ENCODE measurements at places on chromosomes 11 and 22.

GRCh38 chr11:5726351-5726750, 9.9 kb upstream of the OR56B1 start:
- no peak for DNase-seq

GRCh38 chr22:45473626-45474237, 29.0 kb upstream of the FBLN1 start:
- DNase-seq: no peak

DNA sequence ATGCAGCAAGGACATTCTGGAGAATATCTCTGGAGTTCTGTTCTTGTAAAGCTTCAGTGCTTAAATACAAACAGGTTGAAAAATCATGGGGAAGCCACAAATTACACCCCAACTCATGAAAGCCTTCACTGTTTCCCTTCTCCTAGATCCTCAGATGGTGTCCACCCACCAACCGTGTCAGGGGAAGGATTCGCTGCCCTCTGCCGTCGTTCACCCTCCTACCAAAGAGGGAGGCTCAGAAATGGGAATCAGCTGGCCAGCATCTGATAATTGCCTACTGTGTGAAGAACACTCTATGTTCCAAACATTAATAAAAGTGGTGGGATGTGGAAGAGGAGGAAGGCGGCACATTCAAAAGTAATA, 7.4 kb upstream of the HEPACAM start:
- no peak for DNase-seq

GRCh38 chr11:64844330-64845128, at the start of gene CDC42BPG:
CDC42BPG (minus strand) TSS chr11:64844653; CDS start chr11:64844569, 84 bp downstream.
- DNase-seq: peak; percentile 66

DNA sequence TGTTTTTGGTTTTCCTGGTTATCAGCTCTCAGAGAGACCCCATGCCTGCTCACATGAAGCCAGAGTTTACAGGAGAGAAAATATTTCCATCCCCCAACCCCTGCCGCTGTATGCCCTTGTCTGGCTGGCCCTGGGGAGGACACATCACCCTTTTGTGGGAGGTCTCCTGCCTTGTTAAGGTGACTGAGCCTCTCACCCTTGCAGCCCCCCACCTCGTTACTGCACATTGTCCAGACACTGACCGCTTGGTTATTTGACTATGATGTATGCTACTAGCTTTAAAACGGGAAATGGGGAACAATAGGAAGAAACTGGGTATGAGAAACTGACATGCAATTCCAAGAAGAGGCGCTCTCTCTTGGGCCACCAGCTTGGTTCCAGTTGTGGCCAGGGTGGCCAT, 51.1 kb upstream of the RFPL3 start:
- DNase-seq: no peak

GRCh38 chr11:90448256-90448655, 225.4 kb upstream of the CHORDC1 start:
- no peak for DNase-seq

DNA sequence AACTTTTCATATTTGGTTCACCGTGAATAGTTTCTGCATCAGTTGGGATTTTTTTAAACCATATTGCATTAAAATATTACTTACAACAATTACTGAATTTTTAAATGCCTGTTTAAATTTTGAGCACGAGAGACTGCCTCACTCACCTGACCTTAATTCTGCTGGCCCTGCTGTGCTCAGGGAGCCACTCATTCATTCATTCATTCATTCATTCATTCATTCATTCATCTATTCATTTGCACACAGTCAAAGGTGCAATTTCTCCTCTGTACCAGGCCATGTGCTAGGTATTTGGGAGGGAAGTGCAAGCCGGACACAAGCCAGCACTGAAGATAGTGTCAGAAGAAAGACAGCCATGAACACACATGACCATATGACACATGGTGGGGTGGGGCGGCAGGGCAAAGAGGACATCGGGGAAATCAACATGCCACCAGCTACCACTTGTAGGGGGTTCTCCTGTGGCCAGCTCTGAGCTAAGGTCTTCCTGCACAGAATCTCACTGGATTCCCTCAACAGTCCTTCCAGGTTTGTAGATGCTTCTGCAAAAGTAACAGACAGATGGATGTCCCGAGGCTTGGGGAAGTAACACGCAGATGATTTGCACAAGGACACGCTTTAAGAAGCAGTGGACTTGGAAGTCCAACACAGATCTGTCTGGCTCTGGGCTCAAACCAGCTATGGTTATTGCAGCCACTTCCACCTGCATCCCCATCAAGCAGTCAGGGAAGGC, 568 bp upstream of the CSF2RB start:
- DNase-seq: no peak

DNA sequence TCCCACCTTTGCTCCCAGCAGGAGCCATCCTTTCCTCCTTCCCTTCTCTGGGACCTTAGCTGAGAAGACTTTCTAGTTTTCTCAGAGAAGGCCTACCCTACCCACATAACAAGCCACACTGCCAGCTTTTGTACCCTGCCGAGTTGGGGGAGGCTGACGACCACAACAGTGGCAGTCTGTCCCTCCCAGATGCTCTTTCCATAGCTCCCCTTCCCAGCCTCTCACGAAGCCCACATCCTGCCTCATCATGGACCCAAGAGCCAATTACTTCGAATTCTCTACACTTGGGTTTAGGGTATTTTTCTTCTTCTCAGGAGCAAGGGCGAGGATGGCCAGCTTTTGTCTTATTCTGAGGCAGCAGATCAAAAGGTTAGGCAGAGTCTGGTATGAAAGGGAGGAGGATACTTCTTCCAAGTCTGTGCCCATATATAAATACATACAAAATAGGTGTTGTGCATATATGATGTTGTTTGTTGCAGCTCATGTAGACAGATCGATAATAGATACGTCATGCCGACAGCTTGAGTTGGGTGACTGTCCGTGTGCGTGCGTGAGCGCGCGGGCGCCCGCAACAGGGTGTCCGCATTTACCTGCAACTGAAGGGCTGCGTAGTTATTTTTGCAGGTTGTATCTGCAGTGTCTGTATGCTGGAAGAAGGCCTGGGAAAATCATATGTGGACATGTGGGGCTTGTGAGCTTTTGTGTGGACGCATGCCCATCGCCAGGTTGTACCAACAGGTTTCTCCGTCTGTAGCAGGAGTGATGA, 846 bp upstream of the NRGN start:
- no peak for DNase-seq

- peak; percentile 30 for DNase-seq
These were observed 15.9 kb upstream of the APOBEC3A start for GRCh38 chr22:38941488-38941987.

- no peak for DNase-seq
These were observed 52.7 kb downstream of the FLRT1 start for GRCh38 chr11:64088162-64089026.

DNA sequence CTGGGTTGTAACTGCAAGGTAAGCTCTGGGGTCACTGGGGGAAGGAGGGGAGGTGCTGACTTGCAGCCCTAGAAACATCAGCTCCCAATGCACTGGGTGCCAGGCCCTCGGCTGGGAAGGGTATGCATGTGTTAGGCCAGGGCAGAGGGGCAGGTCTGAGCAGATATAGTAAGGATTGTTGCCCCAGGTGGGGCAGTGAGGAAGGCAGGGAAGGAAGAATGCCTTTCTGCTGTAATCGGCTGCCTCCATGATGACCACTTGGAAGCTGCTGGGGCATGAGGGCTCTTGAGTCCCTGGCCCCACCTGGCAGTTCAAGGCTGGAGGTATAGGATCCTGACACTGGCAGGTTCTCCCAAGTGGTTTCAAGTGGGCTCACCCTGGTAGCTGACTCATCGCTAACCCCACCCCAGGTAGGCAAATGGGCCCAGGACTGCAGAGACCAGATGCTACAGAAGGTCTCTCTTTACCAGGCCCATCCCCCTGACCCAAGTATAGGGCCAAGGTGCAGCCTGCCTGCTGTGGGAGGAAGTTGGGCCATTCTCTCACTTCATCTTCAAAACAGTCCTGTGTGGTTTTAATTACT, 56.7 kb downstream of the TIMP3 start:
- DNase-seq: no peak

DNA sequence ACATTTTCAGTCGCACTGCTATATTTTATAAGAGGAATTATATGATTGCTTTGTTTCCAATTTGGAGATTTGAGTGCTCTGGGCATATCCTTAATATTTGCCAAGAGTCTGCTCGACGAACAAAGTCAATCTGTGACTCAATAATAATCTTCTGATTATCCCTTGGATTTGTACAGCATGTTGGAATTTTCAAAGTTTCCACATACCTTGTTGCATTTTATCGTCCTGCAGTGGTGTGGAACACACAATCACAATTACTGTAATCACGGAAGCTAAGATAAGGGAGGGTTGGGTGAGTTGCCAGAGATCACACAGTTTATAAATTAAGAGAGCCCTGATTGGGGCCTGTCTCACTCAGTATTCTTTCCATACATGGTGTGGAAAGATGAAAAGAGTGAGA, 189.3 kb downstream of the GUCY1A2 start:
- no peak for DNase-seq

GRCh38 chr11:91295591-91295990, 929.0 kb upstream of the FAT3 start:
- no peak for DNase-seq

DNA sequence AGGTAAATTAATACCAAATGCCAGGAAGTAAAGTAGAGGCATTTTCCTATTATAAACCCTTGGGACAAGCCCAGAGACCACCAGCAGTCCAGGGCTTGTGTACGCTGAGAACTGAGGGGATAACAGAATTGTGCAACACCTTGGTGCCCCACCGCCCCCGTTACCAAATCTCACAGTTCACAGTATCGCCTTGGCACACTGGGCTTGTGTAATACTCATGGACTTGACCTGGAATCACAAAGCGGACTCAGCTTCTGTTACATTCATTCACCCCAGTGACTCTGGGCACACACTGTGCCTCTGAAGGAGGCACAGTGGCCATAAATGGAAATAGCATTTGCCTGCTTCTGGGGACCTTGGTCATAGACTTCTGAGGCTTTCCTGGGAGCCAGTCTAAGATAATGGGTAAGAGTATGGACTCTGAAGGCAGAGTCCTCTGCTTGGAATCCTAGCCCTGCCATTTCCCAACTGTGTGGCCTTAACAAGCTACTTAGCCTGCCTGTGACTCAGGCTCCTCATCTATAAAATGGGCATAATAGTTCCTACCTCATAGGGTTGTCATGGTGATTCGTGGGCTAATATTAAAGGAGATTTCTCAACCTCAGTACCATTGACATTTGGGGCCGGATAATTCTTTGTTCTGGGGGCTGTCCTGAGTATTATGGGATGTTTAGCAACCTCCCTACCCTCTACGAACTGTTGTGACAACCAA, 53.7 kb downstream of the TIMP3 start:
- DNase-seq: no peak

- no peak for DNase-seq
These were observed 20.5 kb upstream of the ETS1 start for GRCh38 chr11:128607819-128608218.

GRCh38 chr22:25572708-25573171, 8.3 kb downstream of the GRK3 start:
- no peak for DNase-seq

- DNase-seq: no peak
These were observed 84.9 kb downstream of the PRR5L start for GRCh38 chr11:36381015-36381360.

DNA sequence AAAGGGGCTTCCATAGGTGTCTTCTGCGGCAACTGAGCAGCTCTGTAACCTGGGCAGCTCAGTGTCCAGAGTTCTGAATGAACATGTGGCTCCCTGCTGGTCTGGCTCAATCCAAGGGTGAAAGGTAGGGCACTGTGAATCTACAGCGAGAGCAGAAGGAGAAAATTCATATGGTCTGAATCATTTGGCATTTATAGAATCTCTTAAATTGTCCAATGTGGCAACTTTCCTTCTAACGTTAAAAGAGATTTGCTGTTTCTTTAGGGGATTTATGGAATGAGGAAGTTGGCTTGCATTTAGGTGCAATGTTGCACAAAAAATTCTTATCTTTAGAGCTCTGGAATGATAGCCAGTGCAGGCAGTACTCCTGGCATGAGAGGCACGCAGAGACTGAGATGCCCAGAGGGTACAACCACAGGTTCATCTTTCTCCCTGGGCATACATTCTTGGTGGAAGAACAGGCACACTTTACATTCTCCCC, 17.0 kb downstream of the ATXN10 start:
- DNase-seq: no peak

DNA sequence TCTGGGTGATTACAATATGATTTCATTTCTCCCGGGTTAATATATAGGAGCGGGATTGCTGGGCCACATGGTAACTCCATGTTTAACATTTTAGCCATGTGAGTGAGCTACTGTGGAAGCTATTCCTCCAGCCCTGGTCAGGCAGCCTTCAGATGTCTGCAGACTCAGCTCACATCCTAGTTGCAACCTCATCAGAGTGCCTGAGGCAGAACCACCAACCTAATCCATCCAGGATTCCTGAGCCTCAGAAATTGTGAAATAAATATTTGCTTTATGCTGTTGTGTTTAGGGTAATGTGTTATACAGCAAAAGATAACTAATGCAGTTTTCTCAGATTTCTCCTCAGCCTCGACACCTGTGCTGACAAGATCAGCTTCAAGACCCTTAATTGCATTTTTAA, 676.8 kb downstream of the OPCML start:
- no peak for DNase-seq

DNA sequence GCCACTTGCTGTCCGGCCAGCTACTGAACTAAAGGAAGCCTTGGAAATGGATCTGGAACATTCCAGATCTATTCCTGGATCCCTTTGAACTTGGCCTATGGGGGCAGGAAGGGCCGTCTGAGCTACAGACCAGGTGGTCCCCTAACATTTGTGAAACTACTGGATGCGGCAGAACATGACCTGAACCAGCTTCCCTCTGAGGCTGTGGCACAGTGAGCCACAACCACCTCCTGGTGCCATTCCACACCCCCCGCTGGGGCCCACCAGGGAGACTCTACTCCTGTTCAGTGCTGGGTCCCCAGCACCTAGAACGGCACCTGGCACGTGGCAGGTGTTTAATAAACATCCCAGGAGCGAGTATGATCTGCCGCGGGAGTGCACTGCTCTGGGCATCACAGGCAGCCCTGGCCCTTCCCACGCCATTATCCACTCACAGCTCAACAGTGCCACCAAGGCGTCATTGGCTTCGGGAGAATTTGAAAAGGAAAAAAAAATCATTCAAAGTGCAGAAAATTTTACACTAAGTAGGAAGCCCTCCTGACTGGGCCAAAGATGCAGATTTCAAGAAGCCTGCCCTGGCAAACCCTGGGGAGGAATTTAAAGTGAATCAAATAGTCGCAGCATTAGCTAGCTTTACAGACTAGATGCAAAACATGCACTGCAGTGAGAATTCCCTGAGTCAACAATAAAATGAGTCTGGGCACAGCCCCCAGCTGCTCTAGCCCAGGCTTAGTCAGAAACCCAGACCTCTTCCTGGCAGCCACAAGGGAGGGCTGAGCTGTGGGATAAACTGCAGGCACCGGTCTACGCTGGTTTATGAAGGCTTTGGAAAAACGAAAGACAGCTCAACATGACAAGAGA, 14.3 kb upstream of the EFCAB6 start:
- no peak for DNase-seq

DNA sequence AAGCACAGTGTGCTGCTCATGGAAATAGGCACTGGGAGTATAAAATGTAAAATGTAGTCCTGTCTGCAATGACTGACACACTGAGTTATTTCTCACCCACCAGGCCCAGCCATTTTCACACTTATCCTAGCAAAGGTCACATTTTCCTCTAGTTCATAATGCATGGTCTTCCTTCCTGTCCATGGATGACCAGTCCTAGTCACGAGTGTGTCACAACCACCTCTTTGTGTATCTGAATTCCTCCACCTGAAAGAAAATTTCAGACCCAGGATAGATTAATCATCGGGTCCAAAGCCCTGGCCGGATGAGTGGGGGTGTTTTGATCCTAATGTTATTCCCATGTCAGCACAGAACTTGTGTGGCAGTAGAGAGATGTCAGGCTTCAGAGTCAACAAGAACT, at the start of gene MRGPRX4:
Gene MRGPRX4 (plus strand): TSS at position 172 of the 400 bp plus-strand sequence. CDS start 420 bp downstream, outside the sequence.
- no peak for DNase-seq

- no peak for DNase-seq
These were observed 9.5 kb downstream of the SLC6A5 start for GRCh38 chr11:20608934-20609333.

All from activated CD4-positive, CD25-positive, alpha-beta regulatory T cell (primary cell).